ENCODE measurements at places on chromosomes 4 and X.
A peak's percentile ranks its signal among the peaks of the same experiment; 100 is the strongest.

- no peak for DNase-seq
Observed at GRCh38 chr4:181693517-181693916, 549.7 kb upstream of the TENM3 start.

GRCh38 chr4:120923207-120923522 lies 639 bp upstream of the PRDM5 start:
- no peak for DNase-seq

DNA sequence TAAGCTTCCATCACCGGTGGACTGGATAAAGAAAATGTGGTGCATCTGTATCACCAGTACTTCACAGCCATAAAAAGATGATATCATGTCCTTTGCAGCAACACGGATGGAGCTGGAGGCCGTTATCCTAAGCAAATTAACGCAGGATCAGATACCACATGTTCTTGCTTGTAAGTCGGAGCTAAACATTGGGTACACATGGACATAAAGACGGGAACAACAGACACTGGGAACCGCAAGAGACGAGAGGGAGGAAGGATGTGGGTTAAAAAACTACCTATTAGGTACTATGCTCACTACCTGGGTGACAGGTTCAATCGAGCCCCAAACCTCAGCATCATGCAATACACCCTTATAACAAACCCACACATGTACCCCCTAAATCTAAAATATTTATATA lies 16.3 kb upstream of the IDS start:
- DNase-seq, result no peak

- no peak for DNase-seq
Observed at GRCh38 chr4:30436394-30436793, 283.8 kb upstream of the PCDH7 start.

- no peak for DNase-seq
Observed at GRCh38 chr4:68359508-68359907, 9.6 kb upstream of the YTHDC1 start.

DNA sequence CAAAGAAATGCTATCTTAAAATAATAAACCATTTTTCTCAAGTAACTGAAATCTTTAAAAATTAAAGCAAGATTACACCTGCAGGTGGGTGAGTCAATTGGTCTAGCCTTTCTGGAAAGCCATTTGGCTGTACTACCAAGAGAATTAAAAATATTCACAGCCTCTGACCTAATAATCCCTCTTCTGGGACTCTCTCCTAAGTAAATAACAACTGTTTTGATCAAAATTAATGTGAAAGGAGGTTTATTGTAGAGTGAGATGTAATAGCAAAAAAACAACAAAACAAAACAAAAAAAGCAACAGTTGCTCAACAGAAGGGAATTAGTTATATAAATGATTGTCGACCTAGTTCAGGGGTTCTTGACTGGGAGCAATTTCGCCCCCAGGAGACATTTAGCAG lies 89.0 kb downstream of the GEMIN8 start:
- no peak for DNase-seq

GRCh38 chrX:40761762-40762161 lies 26.4 kb upstream of the MED14 start:
- no peak for DNase-seq

GRCh38 chr4:2406406-2406805 lies 12.0 kb downstream of the ZFYVE28 start:
- no peak for DNase-seq

GRCh38 chr4:110637408-110638088 lies 14.7 kb upstream of the PITX2 start:
- DNase-seq, result no peak

DNA sequence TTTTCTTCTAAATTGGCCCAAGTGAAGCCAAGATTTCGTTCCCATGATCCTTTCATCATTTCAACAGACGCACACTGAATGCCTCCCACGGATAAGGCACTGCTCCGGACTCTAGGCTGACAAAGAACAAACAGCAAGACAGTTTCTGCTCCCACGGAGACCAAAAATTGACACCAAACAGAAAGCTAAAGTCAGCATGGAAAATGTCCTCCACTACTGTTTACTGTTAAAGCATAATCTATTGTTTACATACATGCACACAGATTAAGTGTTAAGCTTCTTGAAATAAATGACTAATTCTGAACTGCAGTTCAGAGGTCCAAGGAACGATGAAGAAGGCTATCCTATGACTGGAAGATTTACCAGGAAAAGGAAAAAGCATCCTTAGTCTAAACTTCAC lies 199.6 kb downstream of the AASDH start:
- DNase-seq, result no peak

GRCh38 chr4:8709729-8710360 lies 117.3 kb downstream of the CPZ start:
- DNase-seq, result no peak

DNA sequence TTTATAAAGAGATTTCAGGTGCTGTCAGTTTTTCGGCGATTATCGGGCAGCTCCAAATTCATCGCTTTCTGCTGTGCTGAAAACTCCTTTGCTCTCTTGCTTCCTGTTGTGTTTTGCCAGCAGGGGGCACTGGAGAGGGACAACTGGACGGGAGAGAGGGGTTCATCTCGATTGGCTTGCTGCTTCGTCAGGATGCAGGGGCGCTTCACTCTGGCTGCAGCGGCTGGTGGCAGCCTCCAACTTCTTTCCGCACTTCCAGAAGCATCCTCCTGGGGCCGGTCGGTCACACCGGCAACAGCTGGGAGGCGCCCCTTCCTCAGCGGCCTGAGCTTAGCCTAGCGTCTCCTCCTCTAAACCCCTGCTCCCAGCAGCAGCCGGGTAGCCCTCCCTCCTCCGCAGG lies 29.5 kb downstream of the MSL3 start:
- DNase-seq, result peak; percentile 81

DNA sequence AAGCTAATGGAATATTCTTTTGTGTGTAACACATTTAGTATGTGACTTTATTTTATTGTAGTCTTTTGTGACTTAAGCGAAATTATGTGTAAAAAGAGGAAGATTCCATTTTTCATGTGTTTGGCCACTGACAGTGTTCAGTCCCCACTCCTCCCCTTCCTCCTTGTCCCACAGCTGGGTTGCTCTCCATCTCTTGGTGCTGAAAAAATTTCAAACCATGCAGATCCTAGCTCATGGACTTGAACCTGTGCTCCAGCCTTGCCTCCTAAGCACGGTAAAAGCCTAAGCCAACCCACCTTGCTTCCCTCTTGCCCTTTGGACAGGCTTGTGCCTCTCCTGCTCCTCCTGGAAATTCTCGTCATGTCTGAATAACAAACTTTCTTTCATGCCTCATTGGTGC lies 2008.5 kb upstream of the TENM3 start:
- no peak for DNase-seq

DNA sequence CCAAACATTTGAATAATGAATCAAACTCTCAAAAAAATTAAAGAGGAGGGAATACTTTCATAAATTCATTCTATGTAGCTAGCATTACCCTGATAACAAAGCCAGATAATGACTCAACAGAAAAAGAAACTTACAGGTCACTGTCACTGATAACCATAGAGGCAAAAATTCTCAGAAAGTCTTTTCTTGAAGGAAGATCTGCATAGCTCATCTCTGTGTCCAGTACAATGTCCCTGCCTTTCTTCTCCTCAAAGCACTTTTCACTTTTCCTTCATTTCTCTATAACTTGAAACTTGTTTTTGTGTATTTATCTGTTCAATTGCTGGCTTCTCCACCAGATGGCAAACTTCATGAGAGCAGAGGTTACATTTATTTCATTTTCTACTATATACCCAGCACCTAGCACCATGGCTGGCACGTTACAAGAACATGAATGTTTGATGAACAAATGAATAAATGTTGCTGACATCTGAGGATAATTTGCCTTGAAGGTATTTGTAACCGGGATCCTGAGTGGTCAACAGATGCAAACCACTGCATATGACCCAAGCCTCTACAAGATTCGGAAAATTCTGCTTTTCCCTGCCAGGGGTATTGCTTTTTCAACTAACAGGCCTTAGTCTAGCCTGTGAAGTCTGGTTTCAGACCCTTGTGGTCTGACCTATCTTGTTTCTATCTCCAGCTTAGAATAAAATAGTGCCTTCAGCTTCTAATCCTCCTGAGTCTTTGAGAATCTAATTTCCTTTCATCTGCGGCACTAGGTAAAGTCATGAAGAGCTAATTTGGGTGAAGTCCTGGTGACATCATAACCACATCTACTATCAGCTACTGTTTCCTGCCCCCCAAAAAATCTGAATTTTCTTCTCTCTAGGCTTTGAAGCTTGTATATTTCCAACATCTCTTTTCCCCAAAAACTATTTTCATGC lies 52.5 kb upstream of the ANTXR2 start:
- DNase-seq, result no peak

GRCh38 chr4:13527192-13527980 lies 16.9 kb downstream of the NKX3-2 start:
- DNase-seq, result no peak

- no peak for DNase-seq
Observed at GRCh38 chr4:8199594-8200301, 658 bp downstream of the SH3TC1 start.

- DNase-seq, result no peak
Observed at GRCh38 chrX:148517176-148517575, 16.8 kb downstream of the AFF2 start.

- DNase-seq, result no peak
Observed at GRCh38 chr4:90124276-90124675, 2.9 kb upstream of the CCSER1 start.

- DNase-seq, result no peak
Observed at GRCh38 chr4:25930731-25931354, 16.8 kb downstream of the SMIM20 start.

- DNase-seq, result no peak
Observed at GRCh38 chrX:13046141-13046855, 1.9 kb upstream of the FAM9C start.

GRCh38 chr4:39369301-39369700 lies 3.1 kb upstream of the RFC1 start:
- DNase-seq, result no peak

DNA sequence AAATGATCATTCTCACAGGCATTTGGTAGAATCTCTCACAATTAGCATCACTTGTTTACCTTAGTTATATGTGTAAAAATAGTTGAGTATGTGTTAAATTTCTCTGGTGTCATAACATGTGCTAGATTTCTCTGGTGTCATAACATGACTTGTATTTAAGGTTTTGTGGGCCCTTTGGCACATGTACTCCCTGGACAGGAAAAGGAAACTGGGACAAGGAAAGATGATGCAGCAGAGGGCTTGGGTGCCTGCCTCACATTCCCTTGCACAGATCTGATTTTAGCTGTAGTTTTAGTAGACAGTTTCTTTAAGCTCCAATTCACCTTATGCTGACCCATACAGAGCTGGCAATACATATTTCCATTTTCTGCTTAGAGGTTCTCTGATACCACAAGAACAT lies 726.0 kb downstream of the C4orf33 start:
- no peak for DNase-seq

DNA sequence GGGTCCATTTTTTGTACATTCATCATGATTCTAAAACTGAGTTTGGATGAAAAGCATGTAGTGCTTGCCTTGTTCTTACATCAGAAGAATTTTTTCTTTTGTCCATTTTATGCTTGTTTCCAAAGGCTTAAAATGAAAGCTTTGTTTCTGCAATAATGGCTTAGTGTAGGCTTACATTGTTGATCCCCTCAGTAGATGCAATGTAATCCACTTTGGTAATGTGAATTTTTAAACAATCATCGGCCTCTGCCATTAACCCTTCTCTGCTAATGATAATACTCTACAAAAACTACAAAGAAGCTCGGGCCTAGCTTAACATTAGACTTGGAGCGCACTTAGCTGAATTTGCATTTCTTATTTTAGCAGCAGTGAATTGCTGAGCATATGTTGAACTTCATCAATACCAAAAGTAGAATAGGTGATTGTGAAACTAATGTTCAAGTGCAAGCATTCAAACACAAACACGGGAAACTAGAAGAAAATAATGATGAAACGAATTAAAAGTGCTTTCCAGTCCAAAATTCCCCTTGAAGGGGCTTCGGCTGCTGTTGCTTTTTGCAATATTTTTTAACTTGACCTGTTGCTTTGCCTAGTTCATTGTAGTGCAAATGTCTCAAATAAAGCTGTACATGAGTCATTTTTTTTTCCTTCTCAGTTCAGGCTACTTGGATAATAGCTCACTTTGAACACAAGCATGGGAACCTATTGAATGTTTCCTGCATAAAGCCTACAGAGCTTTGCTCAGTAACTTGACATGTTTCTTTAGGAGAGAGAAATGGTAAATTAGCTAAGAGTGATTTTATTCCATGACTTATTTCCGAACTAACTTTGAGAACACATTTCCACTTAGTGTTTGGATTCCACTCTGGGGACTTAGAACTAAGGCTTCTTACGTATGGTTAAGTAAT lies 66.5 kb downstream of the SLIT2 start:
- DNase-seq, result no peak

- DNase-seq, result no peak
Observed at GRCh38 chr4:78953769-78954666, 14.8 kb upstream of the PAQR3 start.

DNA sequence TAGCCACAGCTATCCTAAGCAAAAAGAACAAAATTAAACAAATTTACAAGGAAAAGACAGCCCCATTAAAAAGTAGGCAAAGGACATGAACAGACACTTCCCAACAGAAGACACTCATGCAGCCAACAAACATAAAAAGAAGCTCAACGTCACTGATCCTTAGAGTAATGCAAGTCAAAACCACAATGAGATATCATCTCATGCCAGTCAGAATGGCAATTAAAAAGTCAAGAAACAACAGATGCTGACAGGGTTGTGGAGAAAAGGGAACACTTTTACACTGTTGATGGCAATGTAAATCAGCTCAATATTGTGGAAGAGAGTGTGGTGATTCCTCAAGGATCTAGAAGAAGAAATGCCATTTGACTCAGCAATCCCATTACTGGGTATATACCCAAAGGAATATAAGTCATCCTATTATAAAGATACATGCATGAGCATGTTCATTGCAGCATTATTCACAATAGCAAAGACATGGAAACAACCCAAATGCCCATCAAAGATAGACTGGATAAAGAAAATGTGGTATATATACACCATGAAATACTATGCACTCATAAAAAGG lies 163.0 kb upstream of the TET2 start:
- DNase-seq, result no peak

DNA sequence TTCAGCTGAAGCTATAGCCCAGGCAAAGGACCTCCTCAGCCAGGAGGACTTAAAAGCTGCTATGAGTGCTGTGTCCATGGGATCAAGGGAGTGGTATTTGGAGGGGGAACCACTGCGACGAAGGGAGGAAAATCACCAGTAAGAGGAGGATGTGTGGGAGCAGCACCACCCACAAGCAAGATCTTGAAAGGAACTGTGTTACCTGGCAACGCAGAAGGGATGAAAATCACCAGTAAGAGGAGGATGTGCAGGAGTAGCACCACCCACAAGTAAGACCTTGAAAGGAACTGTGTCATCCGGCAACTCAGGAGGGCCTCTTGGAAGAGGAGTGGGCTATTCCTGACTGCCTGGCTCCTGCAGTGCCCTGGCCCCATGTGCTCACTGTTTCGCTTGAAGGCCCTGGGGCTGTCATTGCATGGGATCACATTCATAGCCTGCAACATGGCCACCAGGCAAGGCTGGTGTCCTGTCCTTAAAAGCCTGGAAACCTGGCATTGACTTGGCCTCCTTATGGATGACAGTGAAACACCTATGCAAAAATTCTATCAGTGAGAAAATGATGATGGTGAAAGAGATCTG lies 48.3 kb downstream of the TRMT44 start:
- DNase-seq, result no peak

GRCh38 chr4:10949039-10949733 lies 264.6 kb upstream of the CLNK start:
- DNase-seq, result no peak

GRCh38 chrX:45710081-45710801 lies 509.6 kb upstream of the DIPK2B start:
- DNase-seq, result peak; percentile 39
